ENCODE measurements at places on chromosomes 13 and 19.

DNA sequence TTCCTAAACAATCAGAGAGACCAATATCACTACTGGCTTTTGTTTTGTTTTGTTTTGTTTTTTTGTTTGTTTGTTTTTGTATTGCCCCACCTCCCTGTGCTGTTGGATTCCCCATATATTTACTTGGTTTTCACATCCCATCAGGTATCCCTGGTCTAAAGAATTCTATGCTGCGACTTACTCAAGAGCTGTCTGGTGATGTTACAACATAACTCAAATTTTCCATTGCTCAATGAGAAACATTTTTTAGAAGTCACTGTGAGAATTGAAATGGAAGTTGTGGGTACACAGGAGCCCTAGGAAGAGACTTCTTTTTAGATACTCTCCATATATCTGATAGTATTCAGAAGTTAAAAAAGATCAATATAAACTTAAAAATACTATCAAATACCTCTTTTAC, 181.4 kb downstream of the KLF5 start:
- DNase-seq = no peak

GRCh38 chr19:53871454-53871853, 3.8 kb downstream of the MYADM start:
- DNase-seq = peak; percentile 70

GRCh38 chr19:41937525-41938468, 9.5 kb upstream of the ERFL start:
- DNase-seq = no peak

- peak; percentile 33 for DNase-seq
These were observed 641 bp downstream of the SGTA start for GRCh38 chr19:2782329-2782935.

DNA sequence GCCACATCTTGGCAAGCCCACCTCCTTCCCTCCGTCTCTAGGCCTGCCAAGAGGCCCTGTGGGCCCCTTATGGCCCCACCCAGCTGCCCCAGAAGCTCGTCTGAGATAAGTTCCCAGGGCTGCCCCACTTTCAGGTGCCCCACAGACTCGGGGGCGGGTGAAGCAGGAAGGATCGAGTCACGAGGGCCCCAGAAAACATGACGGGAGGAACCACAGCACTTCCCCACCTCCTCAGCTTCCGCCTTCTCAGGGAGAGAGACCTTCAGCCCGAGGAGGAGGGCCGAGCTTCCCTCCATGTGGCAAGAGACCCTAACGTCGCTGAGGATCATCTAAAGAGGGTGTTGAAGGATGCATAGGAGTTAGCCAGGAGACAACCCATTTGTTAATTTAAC, 4.5 kb upstream of the IL12RB1 start:
- peak; percentile 95 for DNase-seq

DNA sequence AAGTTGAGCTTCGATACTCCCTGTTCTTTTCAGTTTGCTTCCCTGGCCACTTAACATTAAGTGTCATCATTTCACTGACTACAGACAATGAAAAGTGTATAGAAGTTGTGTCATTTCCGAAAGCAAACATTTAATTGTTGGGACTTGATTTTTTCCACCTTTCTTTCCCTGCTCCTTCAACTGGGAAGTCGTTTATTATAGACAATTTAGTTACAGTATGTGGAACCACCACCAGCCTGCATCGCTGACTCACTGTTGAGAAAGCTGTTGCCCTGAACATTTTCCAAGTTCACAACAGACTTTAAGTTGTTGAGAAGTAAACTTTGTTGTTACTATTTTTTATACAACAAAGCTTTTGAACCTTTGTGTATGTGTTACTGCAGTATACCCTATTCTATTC, 788.4 kb upstream of the PRR20A start:
- no peak for DNase-seq
